ENCODE measurements at places on chromosomes 7 and 10. TPM values are rescaled to one million over a fixed set of nuclear protein-coding genes. Genes with fewer than 3 reads are reported as not detected.

GRCh38 chr10:48464871-48465736 is 139.8 kb downstream of the ARHGAP22 start:
- H3K27ac ChIP-seq, result peak overlapping the region; percentile 8
- peak; percentile 69 for DNase-seq
- H3K4me1 ChIP-seq, result peaks cover 4% of the 10 kb centered on the region
- no peak overlapping the region for H3K4me3 ChIP-seq

DNA sequence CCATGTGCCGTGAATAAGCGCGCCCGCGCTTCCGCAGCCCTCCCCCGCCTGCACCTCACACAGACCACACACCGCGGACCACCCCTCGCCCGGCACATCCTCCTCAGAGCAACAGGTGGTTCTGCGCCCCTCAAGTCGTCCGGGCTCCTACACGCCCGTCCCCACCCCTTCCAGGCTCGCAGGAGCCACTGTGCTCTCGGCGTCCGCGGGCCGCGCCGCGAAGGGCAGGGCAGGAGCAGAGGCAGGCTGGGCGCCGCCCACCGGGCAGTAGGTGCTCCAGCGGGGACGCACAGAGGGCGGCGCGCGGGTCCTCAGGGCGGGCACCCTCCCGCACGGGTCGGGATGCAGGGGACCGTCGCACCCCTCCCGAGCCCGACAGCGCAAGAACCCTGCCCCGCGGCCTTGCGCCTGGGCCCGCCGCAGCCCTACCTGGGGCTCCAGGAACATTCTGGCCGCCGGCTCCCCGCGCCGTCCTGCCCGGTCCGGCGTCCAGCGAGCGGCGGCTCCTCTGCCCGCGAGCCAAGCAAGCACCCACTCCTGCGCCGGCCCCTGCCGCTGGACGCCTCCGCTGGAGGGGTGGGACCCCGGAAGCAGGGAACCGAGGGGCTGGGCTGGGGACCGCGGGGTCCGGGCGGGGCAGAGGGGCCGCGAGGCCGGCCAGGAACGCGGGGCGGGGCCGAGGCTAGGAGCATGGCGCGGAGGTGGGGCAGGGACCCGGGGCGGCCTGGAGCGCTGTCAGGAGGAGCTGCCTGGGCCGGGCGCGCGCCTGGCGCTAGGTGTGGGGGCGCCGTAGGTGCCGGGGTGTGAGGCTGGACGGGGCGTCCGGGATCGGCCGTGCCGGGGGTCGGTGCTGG is 37.4 kb downstream of the RASGEF1A start:
- H3K4me1 ChIP-seq, result no peaks in the 10 kb centered on the region
- no peaks in the 10 kb centered on the region for H3K36me3 ChIP-seq
- peaks cover 25% of the 10 kb centered on the region for H3K27me3 ChIP-seq

- H3K27me3 ChIP-seq, result no peaks in the 10 kb centered on the region
- H3K27ac ChIP-seq, result peak within 1 kb of the TSS; percentile 83
- H3K36me3 ChIP-seq, result no peaks in the 10 kb centered on the region
- DNase-seq, result peak; percentile 77
These were observed at the start of gene PLAU for GRCh38 chr10:73910764-73911552. PLAU (plus strand) TSS chr10:73911132; CDS start chr10:73911556, 424 bp downstream.

GRCh38 chr10:50360077-50360850 is 108.9 kb upstream of the ASAH2 start:
- H3K27ac ChIP-seq, result no peak overlapping the region
- H3K4me3 ChIP-seq, result no peak overlapping the region
- H3K27me3 ChIP-seq, result no peaks in the 10 kb centered on the region
- DNase-seq, result no peak
- H3K36me3 ChIP-seq, result no peaks in the 10 kb centered on the region

DNA sequence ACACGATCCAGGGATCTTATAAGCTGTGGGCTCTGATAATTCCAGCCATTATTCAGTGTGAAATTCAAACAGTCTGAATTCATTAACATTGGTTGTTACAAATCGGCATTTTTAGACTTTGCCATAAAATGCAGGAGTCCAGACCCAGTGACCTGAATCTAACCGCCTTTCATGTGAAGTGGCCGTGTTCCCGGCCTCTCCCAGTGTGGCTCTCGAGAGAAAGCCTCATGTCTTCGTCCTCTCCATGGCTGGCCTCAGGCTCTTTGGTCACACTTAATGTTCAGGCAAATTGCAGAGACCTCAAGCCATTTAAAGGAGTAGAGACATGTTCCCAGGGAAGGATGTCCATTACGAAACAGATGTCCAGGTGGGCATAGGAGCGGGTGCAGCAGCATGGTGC is 59.3 kb downstream of the CTBP2 start:
- H3K4me3 ChIP-seq, result no peak overlapping the region
- H3K4me1 ChIP-seq, result no peaks in the 10 kb centered on the region
- H3K36me3 ChIP-seq, result no peaks in the 10 kb centered on the region
- no peak for DNase-seq
- no peak overlapping the region for H3K27ac ChIP-seq

DNA sequence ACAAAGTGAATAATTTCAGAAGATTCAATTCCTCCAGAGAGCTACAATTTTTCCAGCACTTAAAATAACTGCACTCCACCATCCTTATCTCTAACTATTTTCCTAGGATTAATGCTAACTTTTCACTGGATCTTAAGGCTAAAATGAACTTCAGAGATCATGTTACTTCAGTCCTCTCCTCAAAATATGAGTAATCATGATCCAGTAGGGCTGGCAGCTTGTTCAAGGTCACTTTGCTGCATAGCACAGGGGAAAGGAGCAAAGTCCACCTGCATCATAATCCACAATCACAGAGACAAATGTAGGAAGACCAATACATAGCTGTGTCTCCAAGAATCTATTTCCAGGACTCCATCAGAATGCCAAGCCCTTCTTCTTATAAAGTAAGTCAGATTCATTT is 150.3 kb downstream of the LRRTM3 start:
- no peaks in the 10 kb centered on the region for H3K27me3 ChIP-seq
- H3K4me3 ChIP-seq, result no peak overlapping the region
- no peaks in the 10 kb centered on the region for H3K36me3 ChIP-seq
- H3K27ac ChIP-seq, result peak overlapping the region; percentile 46
- no peak for DNase-seq
- peaks cover 3% of the 10 kb centered on the region for H3K4me1 ChIP-seq

DNA sequence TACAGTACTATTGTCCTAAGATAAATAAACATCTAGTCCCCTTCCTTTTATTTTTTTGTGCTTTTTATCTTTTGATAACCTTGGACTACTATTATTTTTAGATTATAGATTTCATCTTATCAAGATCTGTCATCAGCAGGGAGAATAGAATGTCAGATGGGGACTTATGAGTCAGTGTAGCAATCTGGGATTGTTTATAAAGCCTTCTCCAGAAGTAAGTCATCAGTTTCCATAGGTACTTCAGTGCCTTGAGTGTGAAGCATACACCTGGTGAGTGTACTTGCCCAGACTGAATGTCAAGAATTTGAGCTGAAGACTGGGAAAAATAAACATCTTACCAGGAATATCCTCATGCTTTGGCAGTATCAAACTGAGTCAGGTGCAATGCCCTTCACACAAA is 2.1 kb downstream of the CASD1 start:
- no peak for DNase-seq
- H3K27ac ChIP-seq, result no peak overlapping the region
- no peaks in the 10 kb centered on the region for H3K27me3 ChIP-seq
- no peak overlapping the region for H3K4me3 ChIP-seq
- H3K4me1 ChIP-seq, result peaks cover 26% of the 10 kb centered on the region

DNA sequence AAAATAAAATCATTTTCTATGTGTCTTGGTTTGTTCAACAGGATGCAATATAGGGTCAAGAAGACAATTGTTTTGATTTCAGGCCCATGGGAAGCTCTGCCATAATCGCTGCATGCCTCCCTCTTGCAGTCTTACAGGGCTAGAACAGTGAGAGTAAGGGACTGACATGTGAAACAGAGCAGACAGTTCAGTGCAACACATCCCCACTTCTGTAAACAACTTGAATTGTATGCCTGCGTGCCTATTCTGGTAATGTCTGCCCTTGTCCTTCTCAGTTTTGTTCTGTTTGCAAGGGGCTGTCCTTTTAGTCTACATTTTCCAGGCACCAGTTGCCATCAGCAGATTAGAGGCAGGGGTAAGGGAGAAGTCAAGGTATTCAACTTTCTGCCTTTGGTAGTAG is 34.8 kb upstream of the GPR37 start:
- no peak overlapping the region for H3K27ac ChIP-seq

DNA sequence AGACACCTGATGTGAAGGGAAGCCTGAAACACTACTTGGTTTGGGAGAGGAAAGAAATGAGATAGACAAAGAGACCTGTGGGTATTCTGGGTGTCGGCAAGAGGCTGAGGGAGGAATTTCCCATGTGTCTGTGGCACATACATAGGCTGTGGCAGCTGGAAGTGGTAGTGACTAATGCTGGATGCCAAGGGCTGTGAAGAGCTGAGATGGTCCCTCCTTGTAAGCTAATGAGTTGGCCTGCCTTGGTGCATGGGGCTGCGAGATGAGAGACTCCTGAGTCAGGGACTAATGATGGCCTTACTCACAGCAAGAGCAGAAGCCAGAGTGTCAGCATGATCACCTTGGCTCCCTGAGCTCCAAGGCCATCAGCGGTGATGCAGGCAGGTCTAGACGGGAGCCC is 119.0 kb upstream of the EEPD1 start:
- DNase-seq, result no peak
- peaks cover 40% of the 10 kb centered on the region for H3K4me1 ChIP-seq
- no peak overlapping the region for H3K27ac ChIP-seq
- no peaks in the 10 kb centered on the region for H3K27me3 ChIP-seq
- H3K36me3 ChIP-seq, result no peaks in the 10 kb centered on the region
- no peak overlapping the region for H3K4me3 ChIP-seq

GRCh38 chr10:121599947-121600346 is 1.7 kb upstream of the FGFR2 start:
- H3K4me3 ChIP-seq, result no peak overlapping the region
- no peaks in the 10 kb centered on the region for H3K36me3 ChIP-seq
- H3K27ac ChIP-seq, result no peak overlapping the region
- H3K4me1 ChIP-seq, result no peaks in the 10 kb centered on the region
- DNase-seq, result no peak

DNA sequence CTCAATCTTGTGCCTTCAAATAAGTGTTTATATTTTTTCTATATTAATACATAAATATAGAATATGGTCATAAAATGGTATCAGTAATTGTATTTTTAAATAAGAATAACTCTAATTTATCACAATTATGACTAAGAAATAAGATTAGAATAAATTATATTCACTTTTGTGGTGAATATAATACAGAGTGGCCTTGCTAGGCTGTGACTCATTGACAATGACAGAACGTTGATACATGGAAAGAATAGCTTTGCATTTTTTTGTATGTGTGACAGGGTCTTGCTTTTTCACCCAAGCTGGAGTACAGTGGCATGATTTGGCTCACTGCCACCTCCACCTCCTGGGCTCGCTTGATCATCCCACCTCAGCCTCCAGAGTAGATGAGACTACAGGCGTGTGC is 47.8 kb upstream of the PCLO start:
- no peak overlapping the region for H3K27ac ChIP-seq
- DNase-seq, result no peak
- H3K4me1 ChIP-seq, result no peaks in the 10 kb centered on the region
- no peaks in the 10 kb centered on the region for H3K36me3 ChIP-seq
- H3K4me3 ChIP-seq, result no peak overlapping the region

DNA sequence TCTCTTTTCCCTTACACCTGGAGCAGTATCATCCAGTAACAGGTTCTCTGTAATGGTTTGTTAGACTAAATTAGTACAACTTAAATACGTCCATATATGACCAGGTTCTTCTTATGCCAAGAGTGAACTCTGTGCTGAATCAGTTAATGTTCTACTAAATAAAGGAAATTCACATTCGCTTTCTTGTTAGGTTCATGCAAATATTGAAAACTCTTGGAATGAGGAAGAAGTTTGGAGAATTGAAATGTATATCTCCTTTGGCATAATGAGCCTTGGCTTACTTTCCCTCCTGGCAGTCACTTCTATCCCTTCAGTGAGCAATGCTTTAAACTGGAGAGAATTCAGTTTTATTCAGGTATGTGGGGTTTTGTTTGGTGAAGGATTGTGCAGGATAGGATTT is 15.3 kb upstream of the CFAP69 start:
- no peak overlapping the region for H3K27ac ChIP-seq
- H3K4me3 ChIP-seq, result no peak overlapping the region
- H3K27me3 ChIP-seq, result no peaks in the 10 kb centered on the region
- H3K4me1 ChIP-seq, result no peaks in the 10 kb centered on the region
- DNase-seq, result no peak

DNA sequence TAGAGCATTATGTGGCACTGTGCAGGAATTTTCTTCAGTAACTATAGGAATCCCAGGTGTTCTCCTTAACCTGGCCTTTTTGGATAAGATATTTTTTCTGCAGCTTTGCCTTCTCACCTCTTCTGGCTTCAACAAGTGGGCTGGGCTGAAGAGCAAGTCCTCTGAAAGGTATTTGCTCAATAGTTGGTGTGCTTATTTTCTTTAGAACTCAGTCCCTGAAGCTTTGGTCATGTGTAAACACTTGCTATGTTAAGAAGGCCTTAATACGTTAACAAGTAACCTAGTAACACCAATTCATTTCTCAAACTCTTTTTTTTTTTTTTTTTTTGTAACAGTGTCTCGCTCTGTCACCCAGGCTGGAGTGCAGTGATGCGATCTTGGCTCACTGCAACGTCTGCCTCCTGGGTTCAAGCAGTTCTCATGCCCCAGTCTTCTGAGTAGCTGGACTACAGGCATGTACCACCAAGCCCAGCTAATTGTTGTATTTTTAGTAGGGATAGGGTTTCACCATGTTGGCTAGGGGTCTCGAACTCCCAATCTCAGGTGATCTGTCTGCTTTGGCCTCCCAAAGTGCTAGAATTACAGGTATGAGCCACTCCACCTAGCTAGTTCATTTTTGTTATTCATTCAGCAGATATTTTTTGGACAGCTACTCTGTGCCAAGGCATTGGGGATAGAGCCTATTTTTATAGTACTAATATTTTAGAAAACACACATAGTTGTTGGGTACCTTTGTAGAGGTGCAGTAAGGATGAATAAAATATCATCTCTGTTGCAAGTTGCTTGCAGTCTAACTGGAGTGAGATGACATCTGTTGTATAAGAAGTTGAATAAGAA is 164.6 kb downstream of the SND1 start:
- no peak overlapping the region for H3K27ac ChIP-seq
- no peaks in the 10 kb centered on the region for H3K36me3 ChIP-seq
- no peaks in the 10 kb centered on the region for H3K4me1 ChIP-seq

GRCh38 chr7:127527561-127527960 is 57.8 kb downstream of the GCC1 start:
- DNase-seq, result no peak
- H3K36me3 ChIP-seq, result no peaks in the 10 kb centered on the region
- no peak overlapping the region for H3K27ac ChIP-seq

DNA sequence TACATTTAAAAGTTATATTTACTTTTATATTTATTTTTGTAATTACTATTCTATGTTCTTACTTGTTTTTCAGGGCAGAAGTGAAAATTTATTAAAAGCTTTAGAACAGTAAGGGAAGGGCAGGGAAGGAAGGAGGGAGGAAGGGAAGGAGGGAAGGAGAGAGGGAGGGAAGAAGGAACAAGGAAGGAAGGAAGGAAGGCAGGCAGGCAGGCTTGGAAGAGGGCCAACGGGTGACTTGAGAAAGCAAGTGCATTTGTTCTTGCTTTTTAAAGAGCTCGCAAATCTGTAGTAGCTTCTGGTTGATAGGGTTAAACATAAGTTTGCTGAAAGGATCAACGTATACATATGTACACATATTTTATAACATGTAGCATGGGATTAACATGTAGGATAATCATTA is 725.3 kb upstream of the FZD8 start:
- no peak for DNase-seq
- H3K36me3 ChIP-seq, result no peaks in the 10 kb centered on the region
- H3K27me3 ChIP-seq, result no peaks in the 10 kb centered on the region
- no peaks in the 10 kb centered on the region for H3K4me1 ChIP-seq

GOLGA7B gene
- total RNA-seq, result 0.22 TPM

EVX1 gene
- total RNA-seq, result not detected

C7orf57 gene
- total RNA-seq, result not detected

CLRN3 gene
- not detected for total RNA-seq

NKX2-3 gene
- not detected for total RNA-seq

PON3 gene
- 0.28 TPM for total RNA-seq
